ENCODE measurements at places on chromosomes 12 and 14.
A peak's percentile ranks its signal among the peaks of the same experiment; 100 is the strongest.

GRCh38 chr14:78530078-78530477 is 359.9 kb downstream of the NRXN3 start:
- no peak overlapping the region for H3K27ac ChIP-seq
- no peaks in the 10 kb centered on the region for H3K4me1 ChIP-seq
- H3K36me3 ChIP-seq: no peaks in the 10 kb centered on the region
- no peak for DNase-seq

DNA sequence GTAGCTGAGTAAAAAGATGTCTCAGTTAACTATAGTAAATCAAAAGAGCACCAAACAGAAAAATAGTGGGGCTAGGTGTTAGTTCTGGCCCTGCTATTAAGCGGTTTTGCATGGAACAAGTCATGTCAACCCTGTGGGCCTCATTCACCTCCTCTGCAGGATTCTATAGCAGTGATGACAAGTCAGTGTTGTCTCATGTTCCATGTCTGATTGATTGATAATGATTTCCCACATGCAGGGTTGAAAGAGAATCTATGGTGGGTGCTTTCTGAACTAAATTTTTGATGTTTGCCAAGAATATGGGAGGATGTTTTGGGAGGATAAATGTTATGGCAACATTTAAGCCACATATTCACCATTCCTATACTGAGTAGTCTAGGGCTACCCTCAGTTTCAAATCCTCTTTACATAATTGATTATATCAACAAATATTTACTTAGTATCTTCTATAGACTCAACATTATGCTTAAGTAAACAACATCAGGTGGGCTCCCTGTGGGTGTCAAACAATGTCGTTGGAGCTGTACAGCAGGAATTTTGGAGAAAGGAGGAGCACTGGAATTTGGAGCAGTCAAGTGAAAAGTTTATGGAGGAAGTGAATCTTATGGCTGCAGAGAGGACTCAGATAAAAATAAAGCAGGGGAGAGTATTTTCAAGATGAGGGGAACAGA is 48.6 kb downstream of the IRAK3 start:
- DNase-seq: no peak
- H3K27ac ChIP-seq: no peak overlapping the region
- peaks cover 10% of the 10 kb centered on the region for H3K27me3 ChIP-seq
- H3K4me3 ChIP-seq: no peak overlapping the region
- no peaks in the 10 kb centered on the region for H3K36me3 ChIP-seq

DNA sequence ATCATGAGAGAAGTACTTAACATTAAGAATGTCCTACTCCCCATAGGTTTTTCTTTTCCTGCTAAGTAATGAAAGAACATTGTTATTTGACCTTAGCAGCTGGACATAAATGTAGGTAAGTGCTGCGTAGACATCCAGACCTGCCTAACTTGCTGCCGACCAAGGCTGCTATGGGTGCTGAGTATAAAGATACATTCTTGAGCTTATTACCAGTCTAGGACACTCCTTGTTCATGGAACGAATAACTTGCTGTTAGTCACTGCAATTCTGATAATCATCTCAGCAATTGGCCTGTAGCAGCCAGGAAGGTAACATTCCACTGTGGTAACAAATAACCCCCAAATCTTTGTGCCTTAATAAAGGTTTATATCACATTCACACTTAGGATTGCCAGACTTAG is 478.1 kb downstream of the VRK1 start:
- H3K4me3 ChIP-seq: no peak overlapping the region
- H3K27ac ChIP-seq: no peak overlapping the region
- no peak for DNase-seq
- no peaks in the 10 kb centered on the region for H3K36me3 ChIP-seq
- no peaks in the 10 kb centered on the region for H3K27me3 ChIP-seq

DNA sequence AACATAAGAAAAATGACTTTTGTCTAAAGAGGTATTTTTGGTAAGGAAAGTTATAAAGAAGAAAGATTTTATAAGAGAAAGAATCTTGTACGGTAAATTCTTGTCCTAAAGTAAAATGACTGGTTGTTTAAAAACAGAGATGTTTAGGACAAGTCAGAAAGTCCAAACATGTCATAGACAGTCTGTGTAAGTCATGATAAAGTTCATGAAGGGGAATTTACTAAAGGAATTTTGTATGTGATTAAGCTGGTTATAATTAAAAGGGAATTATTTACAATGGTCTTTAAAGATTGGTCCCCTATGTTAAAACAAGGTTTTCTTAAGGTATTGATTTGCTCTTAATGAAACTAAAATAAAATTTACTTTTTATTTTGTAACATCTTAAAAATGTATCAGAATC is 269.4 kb upstream of the CCDC196 start:
- H3K4me1 ChIP-seq: no peaks in the 10 kb centered on the region
- DNase-seq: no peak
- H3K27me3 ChIP-seq: no peaks in the 10 kb centered on the region
- H3K36me3 ChIP-seq: no peaks in the 10 kb centered on the region
- no peak overlapping the region for H3K27ac ChIP-seq
- no peak overlapping the region for H3K4me3 ChIP-seq

DNA sequence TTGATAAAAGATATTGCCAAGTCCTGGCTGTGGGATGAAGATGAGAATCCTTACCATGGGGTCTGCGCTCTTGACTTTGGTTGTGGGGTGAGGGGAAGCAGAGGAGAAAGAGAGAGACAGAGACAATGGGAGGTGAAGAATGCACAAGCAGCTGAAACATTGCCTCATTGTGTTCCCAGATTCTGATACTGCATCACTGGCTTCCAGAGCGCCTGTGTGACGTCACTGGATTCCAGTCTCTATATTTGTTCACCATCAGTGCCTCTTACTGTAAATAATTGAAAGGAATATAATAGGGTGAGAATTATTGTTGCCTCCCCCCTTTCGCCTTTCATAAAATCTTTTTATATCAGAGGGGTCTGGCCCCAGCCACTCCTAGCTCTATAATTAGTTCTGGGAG is 188.9 kb upstream of the NTF3 start:
- H3K36me3 ChIP-seq: no peaks in the 10 kb centered on the region
- H3K27me3 ChIP-seq: no peaks in the 10 kb centered on the region
- no peak overlapping the region for H3K4me3 ChIP-seq
- peaks cover 8% of the 10 kb centered on the region for H3K4me1 ChIP-seq
- no peak overlapping the region for H3K27ac ChIP-seq

GRCh38 chr12:2640709-2641108 is 154.1 kb upstream of the FKBP4 start:
- H3K27ac ChIP-seq: peak overlapping the region; percentile 75
- H3K36me3 ChIP-seq: no peaks in the 10 kb centered on the region
- peaks cover 20% of the 10 kb centered on the region for H3K4me1 ChIP-seq
- H3K27me3 ChIP-seq: no peaks in the 10 kb centered on the region

- no peak for DNase-seq
- H3K27me3 ChIP-seq: no peaks in the 10 kb centered on the region
- H3K27ac ChIP-seq: no peak overlapping the region
- H3K4me3 ChIP-seq: no peak overlapping the region
- peaks cover under 1% of the 10 kb centered on the region for H3K4me1 ChIP-seq
- peaks cover 14% of the 10 kb centered on the region for H3K36me3 ChIP-seq
Measured at GRCh38 chr12:42084522-42084921, 60.2 kb downstream of the GXYLT1 start.

- H3K27me3 ChIP-seq: no peaks in the 10 kb centered on the region
- H3K27ac ChIP-seq: no peak overlapping the region
- no peak for DNase-seq
- no peak overlapping the region for H3K4me3 ChIP-seq
Measured at GRCh38 chr12:129530517-129530916, 373.3 kb downstream of the TMEM132D start.

DNA sequence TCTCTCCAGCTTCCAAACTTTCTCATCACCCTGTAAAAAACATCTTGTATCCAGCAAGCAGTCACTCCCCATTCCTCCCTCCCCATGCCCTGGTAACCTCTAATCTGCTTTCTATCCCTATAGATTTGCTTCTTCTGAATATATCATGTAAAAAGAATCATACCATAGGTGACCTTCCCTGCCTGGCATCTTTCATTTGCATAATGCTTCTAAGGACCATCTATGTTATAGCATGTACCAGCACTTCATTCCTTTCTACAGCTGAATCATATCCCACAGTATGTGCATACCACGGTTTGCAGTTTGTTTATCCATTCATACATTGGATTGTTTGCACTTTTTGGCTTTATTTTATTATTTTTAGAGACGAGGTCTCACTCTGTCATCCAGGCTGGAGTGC is 22.9 kb upstream of the VPS37B start:
- DNase-seq: no peak
- no peak overlapping the region for H3K4me3 ChIP-seq
- H3K27ac ChIP-seq: no peak overlapping the region
- no peaks in the 10 kb centered on the region for H3K27me3 ChIP-seq

GRCh38 chr12:89353823-89354611 is 1.7 kb upstream of the DUSP6 start:
- peak overlapping the region; percentile 56 for H3K4me3 ChIP-seq
- H3K27me3 ChIP-seq: no peaks in the 10 kb centered on the region
- peak; percentile 85 for DNase-seq
- peaks cover 37% of the 10 kb centered on the region for H3K36me3 ChIP-seq

DNA sequence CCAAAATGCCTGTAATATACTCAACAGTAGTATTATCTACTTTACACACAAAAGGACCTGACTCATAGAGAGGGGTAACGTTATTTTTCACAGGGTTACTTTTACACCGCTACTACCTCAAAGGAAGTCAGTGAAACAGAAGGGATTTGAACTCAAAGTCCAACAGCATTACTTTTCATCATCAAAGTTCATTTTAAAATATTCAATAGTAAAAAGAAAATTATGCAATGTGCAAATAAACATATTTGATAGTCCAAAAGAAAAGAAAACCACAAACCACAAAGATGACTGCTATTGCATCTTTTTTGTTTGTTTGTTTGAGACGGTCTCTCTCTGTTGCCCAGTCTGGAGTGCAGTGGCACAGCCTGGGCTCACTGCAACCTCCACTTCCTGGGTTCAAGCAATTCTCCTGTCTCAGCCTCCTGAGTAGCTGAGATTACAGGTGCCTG is 15.5 kb downstream of the KIF21A start:
- no peaks in the 10 kb centered on the region for H3K36me3 ChIP-seq
- H3K27me3 ChIP-seq: no peaks in the 10 kb centered on the region
- no peaks in the 10 kb centered on the region for H3K4me1 ChIP-seq
- no peak for DNase-seq
- no peak overlapping the region for H3K4me3 ChIP-seq

- peak overlapping the region; percentile 96 for H3K27ac ChIP-seq
- H3K4me3 ChIP-seq: no peak overlapping the region
- DNase-seq: peak; percentile 66
- H3K36me3 ChIP-seq: no peaks in the 10 kb centered on the region
Measured at GRCh38 chr14:50061664-50062437, 54.5 kb downstream of the VCPKMT start.

GRCh38 chr12:4643747-4644146 is 5.1 kb downstream of the AKAP3 start:
- DNase-seq: no peak
- H3K4me1 ChIP-seq: peaks cover 6% of the 10 kb centered on the region
- H3K27me3 ChIP-seq: peaks cover 19% of the 10 kb centered on the region

DNA sequence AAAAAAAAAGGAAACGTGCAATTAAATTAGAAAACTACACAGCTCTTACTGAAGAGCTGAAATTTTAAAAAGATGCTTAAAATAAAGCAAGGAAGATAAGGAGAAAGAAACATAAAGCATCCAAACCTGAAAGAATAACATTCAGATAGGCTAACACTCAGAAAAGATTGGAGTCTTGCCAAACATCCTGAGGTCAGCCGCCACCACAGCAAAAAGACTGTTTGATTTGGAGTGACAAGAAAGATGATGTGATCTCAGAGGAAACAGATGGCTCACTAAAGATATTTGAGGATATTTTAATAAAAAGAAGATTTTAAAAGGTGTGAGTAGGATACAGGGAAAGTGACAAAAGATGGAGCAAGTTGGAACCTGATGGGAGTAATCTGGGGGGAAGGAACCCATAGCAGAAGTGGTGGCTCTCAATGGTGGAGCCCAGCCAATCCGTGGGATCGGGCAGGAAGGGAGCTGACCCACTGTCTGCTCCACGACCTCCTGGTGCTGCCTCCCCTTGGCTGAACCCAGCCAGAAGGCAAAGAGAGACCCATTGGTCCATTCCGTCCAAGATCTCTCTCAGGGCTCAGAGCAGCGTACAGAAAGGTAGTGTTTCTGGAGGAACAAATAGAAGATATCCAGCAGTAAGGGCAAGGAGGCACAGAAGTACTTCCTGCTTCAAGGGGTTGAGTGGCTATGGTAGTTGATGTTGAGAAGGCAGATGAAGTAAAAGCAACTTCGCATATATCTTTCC is 469.6 kb downstream of the RGS6 start:
- no peak for DNase-seq
- no peaks in the 10 kb centered on the region for H3K27me3 ChIP-seq
- no peaks in the 10 kb centered on the region for H3K4me1 ChIP-seq
- no peak overlapping the region for H3K27ac ChIP-seq
- H3K4me3 ChIP-seq: no peak overlapping the region

DNA sequence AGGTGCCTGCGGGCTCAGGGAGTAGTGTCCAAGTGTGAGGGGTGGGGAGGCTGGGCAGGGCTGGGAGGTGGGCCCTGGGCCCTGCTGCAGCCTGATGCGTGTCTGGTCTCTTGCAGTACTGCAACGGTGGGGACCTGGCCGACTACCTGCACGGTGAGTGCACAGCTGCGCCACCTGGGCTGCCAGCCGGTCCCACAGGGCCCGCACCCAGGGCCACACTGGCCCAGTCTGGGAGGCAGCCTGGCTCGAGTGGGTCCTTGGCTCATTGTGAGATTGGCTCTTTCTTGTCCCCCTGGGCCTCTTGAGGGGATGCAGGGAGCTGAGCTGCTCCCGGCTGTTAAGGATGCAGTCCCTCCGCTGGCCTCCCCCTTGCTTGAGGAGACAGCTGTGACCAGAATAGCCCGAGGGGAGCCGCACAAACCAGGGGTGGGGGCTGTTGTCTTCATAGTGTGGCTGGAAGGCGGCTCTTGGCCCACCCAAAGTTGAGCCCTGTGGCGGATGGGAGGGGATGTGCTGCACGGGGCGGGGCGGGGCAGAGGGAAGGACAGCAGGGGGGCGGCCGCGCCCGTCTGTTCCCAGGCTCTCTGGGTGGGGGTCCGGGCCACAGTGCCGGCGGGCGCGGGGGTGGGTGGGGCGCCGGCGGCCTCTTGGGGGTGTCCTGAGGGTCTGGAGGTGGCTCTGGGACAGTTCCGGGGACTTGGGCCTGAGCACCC is 13.1 kb downstream of the ULK1 start:
- H3K4me1 ChIP-seq: peaks cover 16% of the 10 kb centered on the region
- H3K27ac ChIP-seq: no peak overlapping the region
- no peak overlapping the region for H3K4me3 ChIP-seq
- no peaks in the 10 kb centered on the region for H3K27me3 ChIP-seq
- peak; percentile 36 for DNase-seq

- no peak for DNase-seq
- H3K27me3 ChIP-seq: no peaks in the 10 kb centered on the region
- no peak overlapping the region for H3K27ac ChIP-seq
- H3K4me3 ChIP-seq: no peak overlapping the region
- H3K4me1 ChIP-seq: no peaks in the 10 kb centered on the region
- no peaks in the 10 kb centered on the region for H3K36me3 ChIP-seq
Measured at GRCh38 chr14:32384464-32384863, 55.4 kb downstream of the AKAP6 start.

GRCh38 chr12:81797100-81797499 is 38.0 kb upstream of the PPFIA2 start:
- H3K4me1 ChIP-seq: peaks cover 8% of the 10 kb centered on the region
- no peak overlapping the region for H3K27ac ChIP-seq
- H3K36me3 ChIP-seq: no peaks in the 10 kb centered on the region
- H3K27me3 ChIP-seq: no peaks in the 10 kb centered on the region
- no peak overlapping the region for H3K4me3 ChIP-seq

All from SJSA1 (cell line).